ENCODE measurements at places on chromosomes 1 and 21.

DNA sequence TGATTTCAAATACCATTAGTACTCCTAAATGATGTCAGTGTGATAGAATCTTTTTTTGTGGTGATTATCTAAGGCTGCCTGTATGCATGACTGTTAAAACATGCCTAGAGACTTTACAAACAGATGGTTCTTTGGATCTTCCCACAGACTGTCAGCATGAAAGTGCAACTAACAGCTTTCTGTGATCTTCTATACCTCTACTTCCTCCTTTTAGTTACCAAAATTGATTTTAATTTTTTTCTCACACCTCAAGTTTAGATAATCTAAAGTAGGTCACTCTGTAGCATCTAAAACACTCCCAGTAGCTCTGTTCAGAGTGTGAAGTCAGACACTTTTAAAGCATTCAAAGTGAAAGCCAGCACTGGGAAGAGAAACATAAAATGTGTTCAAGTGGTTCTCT lies 534.5 kb downstream of the PTPRC start:
- no peak for DNase-seq

GRCh38 chr1:59468828-59469428 lies 172.0 kb downstream of the FGGY start:
- no peak for DNase-seq

- DNase-seq, result no peak
Measured at GRCh38 chr1:154474802-154475201, 27.2 kb upstream of the TDRD10 start.

- DNase-seq, result no peak
Measured at GRCh38 chr21:29521872-29522271, 223.2 kb downstream of the BACH1 start.

GRCh38 chr21:18677632-18678031 lies 274.0 kb upstream of the TMPRSS15 start:
- DNase-seq, result no peak

GRCh38 chr1:101260556-101261350 lies 23.9 kb downstream of the S1PR1 start:
- DNase-seq, result no peak

DNA sequence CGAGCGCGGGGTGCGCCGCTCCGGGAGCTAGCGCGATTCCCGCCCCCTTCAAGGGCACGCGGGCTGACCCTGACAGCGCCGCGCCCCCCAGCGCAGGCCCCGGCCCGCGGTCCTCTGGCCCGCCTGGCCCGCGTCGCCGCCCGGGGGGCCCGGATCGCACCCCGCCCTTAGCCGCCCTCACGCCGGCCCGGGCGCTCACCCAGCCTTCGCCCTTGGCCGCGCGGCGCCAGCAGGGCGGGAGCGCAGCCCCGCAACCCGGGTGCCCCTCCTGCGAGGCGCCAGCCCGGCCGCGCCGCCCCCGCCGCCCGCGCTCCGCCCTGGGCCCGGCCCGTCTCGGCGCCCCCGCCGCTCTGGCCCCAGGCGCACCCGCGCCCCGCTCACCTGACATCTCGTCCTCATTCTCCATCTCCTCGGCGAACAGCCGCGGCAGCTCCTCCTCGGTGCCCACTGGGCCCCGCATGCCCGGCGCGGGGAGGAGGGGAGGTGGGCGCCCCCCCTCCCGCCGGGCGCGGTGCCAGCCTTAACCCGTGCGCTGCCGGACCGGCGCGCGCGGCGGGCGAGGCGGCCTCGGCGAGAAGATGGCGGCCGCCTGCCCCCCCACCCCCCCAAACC lies 451 bp downstream of the CHD5 start:
- no peak for DNase-seq

DNA sequence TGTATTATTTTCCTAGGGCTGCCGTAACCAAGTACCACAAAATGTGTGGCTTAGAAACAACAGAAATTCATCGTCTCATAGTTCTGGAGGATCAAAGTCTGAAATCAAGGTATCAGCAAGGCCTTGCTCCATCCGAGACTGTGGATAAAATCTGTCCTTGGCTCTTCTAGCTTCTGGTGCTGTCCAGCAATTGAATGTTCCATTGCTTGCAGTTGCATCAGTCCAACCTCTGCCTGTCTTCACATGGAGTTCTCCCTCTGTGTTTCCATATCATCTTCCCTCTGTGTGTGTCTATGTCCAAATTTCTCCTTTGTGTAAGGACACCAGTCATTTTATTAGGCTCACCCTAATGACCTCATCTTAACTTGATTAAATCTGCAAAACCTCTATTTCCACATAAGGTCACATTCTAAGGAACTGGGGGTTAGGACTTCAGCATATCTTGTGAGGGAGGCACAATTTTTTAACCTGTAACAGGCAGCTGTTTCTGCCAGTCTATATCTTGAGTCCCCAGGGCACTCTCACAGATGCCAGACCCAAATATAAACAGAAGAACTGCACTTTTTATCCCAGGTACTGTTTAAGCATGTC lies 84.2 kb downstream of the ERG start:
- no peak for DNase-seq

DNA sequence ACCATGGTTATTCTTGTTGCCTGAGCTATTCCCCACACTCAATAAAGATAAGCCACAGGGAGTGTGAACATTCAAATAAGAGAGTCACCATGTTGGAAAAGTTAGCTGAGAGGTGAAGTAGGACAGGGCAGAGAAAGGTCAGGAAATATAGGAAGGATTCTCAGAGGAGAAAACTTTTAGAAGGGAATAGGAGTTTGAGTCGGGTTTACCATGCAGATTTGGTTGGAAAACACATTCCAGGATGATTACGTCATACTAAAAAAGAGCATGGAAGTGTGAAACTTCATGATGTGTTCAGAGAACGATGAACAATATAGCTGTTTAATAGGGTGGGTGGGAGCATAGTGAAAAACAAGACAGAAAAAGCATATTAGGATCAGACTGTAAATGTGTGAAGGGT lies 1125.3 kb upstream of the ADGRL2 start:
- DNase-seq, result no peak

DNA sequence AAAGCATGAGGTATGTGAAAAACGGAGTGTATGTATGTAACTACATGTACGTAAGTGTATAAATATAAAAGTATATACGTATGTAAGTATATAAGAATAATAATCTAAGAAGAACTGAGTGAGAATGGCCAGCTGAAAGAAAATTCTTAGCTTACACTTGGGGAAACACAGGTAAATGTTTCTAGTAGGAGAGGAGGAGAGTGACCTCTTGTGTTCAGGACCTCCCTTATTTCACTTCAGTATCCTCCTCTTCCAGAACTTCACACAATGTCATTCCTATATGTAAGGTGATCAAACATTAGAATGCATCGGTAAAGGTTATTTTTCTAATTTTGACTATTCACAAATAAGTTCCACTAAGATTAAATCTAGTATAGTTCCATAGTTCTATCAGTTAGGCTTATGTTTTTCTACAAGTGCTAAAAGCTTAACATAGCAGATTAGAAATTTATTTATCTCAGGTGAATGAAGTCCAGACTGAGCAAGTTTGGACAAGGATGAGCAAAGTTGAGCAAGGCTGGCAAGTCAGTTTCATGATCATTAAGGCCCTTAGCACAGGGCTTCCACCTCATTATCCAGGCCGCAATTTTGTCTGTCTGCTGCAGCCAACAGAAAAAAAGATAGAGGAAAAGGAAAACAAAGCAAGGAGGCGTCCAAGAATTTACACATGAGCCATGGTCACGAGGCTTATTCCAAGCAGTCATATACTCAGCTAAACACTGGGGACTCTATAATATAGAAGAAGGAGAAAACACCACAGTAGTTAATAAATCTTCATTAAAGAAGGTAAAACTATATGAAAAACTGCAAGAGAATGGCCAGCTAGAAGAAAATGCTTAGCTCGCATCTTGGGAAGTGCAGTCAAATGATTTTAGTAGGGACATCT lies 7.1 kb upstream of the MROH9 start:
- no peak for DNase-seq

- DNase-seq, result peak; percentile 3
Measured at GRCh38 chr1:222420633-222421032, 127.3 kb downstream of the HHIPL2 start.

- DNase-seq, result no peak
Measured at GRCh38 chr1:43557744-43558245, 27.1 kb downstream of the PTPRF start.

DNA sequence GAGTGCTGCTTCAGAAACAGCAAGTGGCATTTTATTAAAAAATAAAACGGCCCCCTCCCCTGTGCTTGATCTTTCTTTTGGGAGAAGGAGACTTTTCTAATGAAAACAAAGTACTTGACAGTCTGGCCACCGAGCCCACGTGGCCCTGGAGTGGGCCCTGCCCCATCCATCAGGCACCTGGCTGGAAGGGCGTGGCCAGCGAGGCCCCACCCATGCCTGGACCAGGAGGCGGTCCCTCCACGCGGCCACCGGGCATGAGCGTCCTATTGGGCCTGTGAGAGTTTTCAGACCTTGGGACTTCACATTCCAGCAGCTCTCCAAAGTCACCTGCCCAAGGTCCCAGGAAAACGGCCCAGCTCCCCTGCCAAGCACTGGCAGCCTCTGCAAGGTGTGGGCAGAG lies 144.7 kb downstream of the CASZ1 start:
- DNase-seq, result no peak

DNA sequence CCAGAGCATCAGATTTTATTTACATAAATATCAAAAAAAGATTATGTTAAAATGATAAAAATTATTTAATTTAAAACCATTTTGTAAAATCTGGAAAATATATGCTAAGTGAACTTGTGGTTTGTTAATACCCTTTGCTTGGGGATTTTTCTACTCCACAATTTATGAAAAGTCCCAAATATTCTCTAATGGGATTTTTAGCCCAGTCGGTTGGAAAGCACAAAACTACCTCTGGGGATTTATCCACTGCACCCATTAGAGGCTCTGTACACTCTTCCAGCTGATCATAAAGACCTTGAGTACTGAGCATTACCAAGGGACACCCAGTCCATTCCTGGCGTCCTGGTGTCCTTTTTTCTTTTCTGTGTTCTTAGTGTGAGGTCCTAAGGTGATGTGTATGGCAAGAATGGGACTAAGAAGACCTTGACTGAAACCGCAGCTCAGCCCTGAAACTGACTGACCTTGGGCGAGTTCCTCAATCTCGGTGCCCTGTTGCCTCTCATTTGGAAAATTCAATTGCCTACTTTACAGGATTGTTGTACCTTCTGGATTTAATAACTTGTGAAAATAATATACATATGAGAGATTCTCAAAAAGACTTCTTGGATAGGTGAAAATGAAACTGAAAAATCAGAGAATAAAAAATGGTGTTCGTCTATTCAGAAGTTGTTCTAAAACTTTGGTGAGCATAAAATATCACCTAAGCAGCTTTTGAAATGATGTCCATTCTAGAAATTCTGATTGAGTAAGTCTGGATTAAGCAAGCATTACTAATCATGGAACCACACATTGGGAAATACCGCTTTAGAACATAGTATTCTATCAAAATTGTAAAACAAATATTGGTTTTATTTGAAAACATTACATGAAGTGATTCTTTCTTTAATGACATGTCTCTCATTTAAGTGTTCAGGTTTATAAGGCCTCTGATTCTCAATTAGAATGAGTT lies 21.5 kb upstream of the SAMSN1 start:
- no peak for DNase-seq

GRCh38 chr1:227357927-227358302 lies 39.6 kb upstream of the CDC42BPA start:
- no peak for DNase-seq

- no peak for DNase-seq
Measured at GRCh38 chr21:34020005-34020847, 53.2 kb upstream of the MRPS6 start.
